DMS53 (cell line): ENCODE measurements at places on chromosomes 16 and 17.
A peak's percentile ranks its signal among the peaks of the same experiment; 100 is the strongest.

DNA sequence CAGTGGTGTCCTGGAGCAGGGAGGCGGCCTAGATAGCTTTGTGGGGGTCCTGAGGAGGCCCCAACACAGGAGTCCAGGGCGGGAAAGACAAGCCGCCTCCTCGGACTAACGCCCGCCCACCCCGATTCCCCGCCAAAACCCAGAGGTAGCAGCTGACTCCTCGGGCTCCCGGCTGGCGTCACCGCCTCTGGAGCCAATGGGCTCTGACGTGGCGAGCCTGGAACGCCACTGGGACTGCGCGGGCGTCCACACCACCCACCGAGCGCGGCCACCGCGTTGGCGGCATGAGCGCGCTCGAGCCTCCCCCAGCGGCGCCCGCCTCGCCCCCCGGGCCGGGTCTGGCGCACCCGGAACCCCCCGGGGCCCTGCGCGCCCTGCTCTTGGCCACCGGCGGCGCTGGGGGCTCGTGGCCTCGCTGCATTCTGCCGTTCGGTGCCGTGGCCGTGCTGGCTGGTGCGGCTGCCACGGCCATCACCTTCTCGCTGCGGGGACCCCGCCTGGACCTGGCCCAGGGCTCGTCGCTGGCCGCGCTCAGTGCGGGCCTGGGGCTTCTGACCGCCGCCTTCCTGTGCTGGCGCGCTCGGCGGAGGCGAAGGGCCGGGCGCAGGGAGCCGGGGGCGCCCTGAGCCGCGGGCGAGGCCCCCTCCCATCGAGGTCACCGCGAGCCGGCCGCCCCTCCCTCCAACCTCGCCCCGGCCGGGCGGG, 3.4 kb upstream of the NTN3 start:
- DNase-seq, result peak; percentile 87

- no peak for DNase-seq
Measured at GRCh38 chr17:8611137-8611536, 19.4 kb downstream of the MYH10 start.

DNA sequence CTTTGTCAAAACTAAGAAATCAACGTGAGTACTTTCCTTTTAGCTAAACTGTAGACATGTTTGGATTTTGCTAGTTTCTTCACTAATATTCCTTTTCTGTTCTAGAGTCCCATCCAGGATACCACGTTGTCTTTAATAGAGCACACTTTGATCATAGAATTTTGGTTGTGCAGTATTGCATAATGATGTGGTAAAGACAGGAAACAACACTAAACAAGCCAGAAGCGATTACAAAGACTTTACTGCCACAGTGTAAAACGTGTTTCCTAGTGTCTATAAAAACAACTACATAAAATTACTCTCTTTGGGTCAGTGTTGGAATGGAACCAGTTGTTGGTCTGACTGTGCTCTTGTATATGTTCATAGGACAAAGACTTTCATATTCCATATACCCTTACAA, 19.3 kb downstream of the SHISA9 start:
- no peak for DNase-seq

GRCh38 chr17:50026837-50027171, 29.1 kb upstream of the ITGA3 start:
- DNase-seq, result peak; percentile 81

DNA sequence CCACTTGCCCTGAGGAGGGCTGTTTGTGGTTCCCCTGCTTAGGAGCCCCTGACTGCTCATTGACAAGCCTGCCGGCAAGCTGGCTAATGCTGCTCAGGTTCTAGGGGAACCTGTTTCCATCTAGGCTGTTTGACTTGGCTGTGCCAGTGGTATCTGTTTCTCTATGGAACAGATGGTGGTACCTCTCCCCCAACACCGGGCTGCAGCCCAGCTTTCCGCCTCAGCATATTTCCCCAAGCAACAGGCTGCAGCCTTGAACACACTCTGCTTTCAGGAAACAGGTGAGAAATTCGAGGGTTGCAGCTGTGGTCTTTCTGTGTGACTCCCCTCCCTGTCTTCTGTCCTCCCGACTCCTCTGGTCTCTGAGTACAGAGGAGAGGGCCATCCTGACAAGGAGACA, 132.3 kb downstream of the TMEM132E start:
- no peak for DNase-seq

DNA sequence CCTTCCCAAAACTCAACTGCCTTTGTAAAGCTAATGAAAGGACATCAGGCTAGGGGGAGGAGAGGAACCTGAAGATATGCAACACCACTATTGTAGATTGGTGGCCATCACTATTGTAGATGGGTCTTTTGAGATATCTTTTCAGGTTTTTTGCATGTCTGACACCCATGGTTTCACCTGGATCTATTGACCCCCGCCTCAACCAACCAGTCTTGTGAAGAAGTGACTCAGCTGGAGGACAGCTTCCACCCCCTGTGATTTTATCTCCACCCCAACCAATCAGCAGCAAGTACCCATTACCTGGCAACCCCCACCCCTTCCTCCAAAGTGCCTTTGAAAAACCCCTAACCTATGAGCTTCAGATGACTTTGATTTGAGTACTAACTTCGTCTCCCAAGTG, 382.6 kb upstream of the GOT2 start:
- no peak for DNase-seq
